ENCODE measurements at places on chromosomes 16 and 17.

DNA sequence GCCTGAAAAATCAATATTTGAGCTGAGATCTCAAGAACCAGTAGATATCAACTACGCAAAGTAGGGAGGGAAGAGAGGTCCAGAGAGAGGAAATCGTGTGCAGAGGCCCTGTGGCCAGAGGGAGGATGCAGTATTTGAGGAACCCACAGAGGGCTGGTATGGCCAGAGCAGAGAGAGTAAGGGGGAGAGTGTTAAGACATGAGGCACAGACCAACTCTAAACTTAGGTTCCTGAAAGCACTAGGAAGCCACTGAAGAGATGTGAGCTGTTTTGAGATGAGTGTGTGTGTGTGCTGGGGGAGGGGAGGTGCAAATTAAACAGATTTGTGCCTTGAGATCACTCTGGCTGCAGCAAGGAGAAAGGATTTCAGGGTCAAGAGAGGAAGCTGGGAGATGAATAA is 10.9 kb downstream of the SLC13A2 start:
- DNase-seq, result no peak

GRCh38 chr17:9443811-9444210 is 131.8 kb downstream of the STX8 start:
- no peak for DNase-seq

- DNase-seq, result no peak
Measured at GRCh38 chr16:11380836-11381235, 35.6 kb downstream of the RMI2 start.

DNA sequence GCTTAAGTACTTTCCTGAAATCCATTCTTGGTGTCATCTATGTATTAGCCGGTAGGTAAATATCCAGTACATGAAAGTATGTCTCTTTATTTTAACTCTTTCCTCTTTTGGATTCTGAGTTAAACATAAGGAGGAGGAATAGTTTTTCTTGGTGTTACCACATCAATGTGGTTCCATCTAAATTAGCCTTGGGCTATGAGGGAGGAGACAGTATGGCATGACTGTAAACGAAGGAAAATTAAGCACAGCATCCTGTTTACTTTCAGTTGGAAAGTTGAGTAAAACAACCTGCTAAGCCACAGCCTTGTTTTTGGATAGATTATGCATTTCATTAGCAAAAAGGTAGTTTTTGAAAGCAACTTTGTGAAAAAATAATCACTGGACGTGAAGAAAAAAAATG is 693.0 kb upstream of the SOX9 start:
- no peak for DNase-seq

GRCh38 chr16:17457513-17457912 is 13.2 kb downstream of the XYLT1 start:
- no peak for DNase-seq

DNA sequence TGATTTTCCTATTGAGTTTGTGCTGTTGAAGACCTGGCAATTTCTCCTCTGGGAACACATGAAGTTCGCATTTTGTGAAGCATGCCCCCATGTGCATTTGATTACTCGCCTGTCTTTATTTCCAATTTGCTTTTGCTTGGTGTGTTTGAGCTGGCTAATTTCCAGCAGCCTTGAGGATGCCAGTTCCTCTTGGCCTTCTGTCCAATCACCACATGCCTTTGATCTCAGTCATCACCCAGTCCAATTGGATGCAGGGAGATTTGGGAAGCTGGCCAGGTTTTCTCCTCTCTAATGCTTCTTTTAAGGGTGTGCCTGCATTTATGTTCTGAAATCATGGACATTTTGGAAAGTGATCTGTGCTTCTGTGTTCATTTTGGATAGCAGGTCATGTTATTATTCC is 3.8 kb upstream of the TMEM100 start:
- peak; percentile 82 for DNase-seq

DNA sequence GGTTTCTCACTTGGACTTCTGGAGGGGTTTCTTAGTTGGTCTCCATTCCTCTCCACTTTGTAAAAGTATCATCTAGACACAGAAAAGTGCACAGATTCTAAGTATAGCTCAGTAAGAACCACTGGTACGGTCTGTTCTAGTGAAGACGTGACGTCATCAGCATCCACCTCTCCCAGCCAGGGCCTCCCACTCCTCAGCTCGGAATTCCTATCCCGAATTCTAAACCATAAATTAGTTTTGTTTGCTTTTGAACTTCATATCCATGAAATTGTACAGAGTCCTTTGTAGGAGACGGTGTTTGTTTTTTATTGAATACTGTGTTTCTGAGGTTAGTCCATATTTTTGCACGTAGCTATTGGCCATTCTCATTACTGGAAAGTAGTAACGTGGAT is 25.5 kb downstream of the FOXK2 start:
- DNase-seq, result no peak

GRCh38 chr17:68382582-68383085 is 74.7 kb downstream of the WIPI1 start:
- DNase-seq, result no peak

DNA sequence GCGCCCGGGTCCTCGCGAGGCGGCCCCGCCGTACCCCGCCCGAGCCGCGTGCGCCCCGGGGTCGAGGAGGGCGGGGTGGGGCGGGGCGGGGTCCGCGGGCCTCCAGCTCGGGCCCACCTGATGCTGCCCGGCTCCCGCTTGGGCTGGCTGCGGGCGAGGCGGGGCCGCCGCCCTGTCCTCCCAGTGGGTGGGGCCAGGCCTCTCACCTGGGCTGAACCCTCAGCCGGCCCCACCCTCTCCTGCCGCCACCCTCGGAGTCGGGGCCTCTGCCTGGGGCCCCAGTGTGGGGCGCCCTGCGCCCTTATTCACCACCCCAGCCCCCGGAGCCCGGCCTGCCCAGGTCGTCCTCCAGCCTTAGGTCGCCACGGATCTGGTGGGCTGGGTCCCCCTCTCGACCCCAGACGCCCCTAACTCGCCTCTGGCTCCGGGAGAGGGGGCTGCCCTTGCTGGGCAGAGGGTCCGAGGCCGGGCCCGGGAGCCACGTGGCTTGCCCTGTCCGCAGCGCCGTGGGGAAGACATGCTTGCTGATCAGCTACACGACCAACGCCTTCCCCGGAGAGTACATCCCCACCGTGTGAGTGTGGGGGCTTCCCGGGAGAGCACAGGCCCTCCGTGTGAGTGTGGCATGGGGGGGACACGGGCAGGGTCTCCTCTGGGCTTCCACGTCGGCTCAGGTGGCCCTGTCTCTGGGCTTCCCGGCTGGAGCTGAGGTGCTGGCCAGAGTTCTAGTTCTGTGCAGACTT is 578 bp downstream of the RAC3 start:
- DNase-seq, result no peak
